Thyroid gland (tissue), 4 donors: ENCODE measurements at places on chromosomes 5 and 9. TPM values are rescaled to one million over a fixed set of nuclear protein-coding genes. Genes with fewer than 3 reads are reported as not detected.
A peak's percentile ranks its signal among the peaks of the same experiment; 100 is the strongest.

The ZNF462 gene
- total RNA-seq = 33.3 TPM

The ZMAT2 gene
- total RNA-seq = 35.3 TPM

The PCDHA3 gene
- 1.5 TPM for total RNA-seq

- no peaks in the 10 kb centered on the region for H3K27me3 ChIP-seq
- H3K4me1 ChIP-seq = no peaks in the 10 kb centered on the region
- no peaks in the 10 kb centered on the region for H3K36me3 ChIP-seq
- no peak overlapping the region for H3K27ac ChIP-seq
Observed at GRCh38 chr5:99061711-99062110, 132.9 kb upstream of the CHD1 start.

GRCh38 chr9:120351106-120351505, 228.9 kb downstream of the CDK5RAP2 start:
- DNase-seq = no peak
- H3K4me1 ChIP-seq = no peaks in the 10 kb centered on the region
- no peaks in the 10 kb centered on the region for H3K36me3 ChIP-seq
- H3K27ac ChIP-seq = no peak overlapping the region
- no peak overlapping the region for H3K4me3 ChIP-seq

GRCh38 chr5:119814655-119815054, 185.3 kb downstream of the FAM170A start:
- no peak overlapping the region for H3K27ac ChIP-seq
- DNase-seq = no peak
- no peak overlapping the region for H3K4me3 ChIP-seq
- H3K36me3 ChIP-seq = no peaks in the 10 kb centered on the region

DNA sequence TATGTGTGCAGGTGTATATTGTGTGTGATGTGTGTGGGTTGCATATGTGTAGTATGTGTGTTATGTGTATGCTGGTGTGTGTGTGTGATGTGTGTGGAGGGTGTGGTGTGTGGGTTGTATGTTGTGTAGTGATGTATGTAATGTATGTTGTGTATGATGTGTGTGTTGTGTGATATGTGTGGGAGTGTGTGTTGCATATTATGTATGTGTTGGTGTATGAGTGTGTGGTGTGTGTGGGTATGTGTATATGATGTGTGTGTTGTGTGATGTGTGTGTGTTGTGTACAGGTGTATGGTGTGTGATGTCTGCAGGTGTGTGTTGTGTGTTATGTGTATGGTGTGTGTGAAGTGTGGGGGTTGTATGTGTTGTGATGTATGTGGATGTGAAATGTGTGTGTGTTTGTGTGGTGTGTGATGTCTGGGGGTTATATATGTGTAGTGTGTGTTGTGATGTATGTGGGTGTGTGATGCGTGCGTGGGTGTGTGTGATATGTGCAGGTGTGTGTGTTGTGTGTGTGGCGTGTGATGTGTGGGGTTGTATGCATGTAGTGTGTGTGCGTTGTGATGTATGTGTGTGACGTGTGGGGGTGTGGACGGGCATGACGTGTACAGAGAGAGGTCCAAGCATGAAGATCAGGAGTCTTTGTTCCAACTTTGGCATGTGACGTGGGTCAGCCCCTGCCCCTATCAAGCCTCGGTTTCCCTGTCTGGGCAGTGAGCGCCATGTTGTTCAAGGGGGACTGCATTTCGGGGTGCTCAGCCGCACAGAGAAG, 8.5 kb upstream of the CRB2 start:
- H3K27ac ChIP-seq = no peak overlapping the region
- no peak for DNase-seq
- no peak overlapping the region for H3K4me3 ChIP-seq
- H3K4me1 ChIP-seq = peaks cover 16% of the 10 kb centered on the region

DNA sequence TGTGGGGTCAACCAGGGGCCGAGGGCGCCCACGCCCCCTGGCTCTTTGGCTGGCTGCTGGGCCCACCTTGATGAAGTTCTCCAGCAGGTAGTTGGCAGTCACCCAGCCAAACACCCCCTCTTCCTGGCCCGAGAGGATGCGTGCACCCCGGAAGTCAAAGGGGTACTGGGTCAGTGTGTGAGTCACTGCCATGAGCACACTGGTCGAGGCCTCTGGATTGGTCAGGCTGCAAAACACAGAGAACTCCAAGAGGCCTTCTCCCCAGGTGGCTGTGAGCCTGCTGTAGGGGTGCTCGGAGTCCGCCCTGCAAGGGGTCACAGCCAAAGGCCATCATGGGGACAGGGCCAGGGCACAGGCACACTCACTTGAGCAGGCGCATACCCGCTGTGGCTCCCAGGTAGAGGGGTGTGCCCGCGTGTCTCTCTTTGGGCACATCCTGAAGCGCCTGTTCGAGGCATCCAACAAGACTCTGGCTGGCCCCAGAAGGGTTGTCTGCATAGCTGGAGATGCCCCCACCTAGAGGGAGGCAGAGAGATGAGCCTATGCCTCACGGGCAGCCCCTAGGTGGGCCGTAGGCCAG, 2.6 kb downstream of the ENTPD2 start:
- no peaks in the 10 kb centered on the region for H3K36me3 ChIP-seq
- H3K27me3 ChIP-seq = peaks cover 20% of the 10 kb centered on the region
- no peak overlapping the region for H3K27ac ChIP-seq
- peaks cover 36% of the 10 kb centered on the region for H3K4me1 ChIP-seq
- no peak overlapping the region for H3K4me3 ChIP-seq

DNA sequence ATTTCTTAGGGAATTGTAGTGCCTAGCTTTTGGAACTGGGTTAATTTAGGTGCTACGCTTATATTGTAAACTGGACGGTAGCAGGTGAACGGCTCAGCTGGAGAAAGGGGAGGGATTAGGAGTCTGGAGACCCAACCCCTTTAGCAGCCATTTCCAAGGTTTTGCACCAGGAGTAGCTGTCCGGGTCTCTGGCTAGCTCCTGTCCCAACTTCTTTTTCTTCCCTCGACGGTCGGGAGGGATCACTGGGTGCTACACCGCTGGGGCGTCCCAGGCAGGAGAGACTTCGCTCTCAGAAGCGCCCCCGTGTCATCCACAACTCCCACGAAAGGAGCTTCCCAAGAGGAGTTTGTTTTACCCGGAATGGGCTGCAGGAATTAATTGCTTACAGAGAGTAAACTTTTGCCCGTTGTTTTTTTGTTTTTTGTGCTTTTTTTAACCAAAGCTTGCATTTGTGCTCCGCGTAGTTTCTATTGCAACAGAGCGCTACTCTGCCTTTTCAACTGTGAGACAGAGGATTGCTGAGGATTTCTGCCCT, 1640.9 kb upstream of the C9orf72 start:
- H3K27ac ChIP-seq = peak overlapping the region; percentile 23
- peak overlapping the region; percentile 69 for H3K4me3 ChIP-seq
- DNase-seq = peak; percentile 65
- no peaks in the 10 kb centered on the region for H3K36me3 ChIP-seq
- no peaks in the 10 kb centered on the region for H3K27me3 ChIP-seq
- H3K4me1 ChIP-seq = no peaks in the 10 kb centered on the region

- DNase-seq = no peak
- H3K4me3 ChIP-seq = no peak overlapping the region
Observed at GRCh38 chr5:131769336-131769735, 27.5 kb downstream of the FNIP1 start.

GRCh38 chr5:135025730-135026644, 8.0 kb downstream of the PITX1 start:
- H3K4me3 ChIP-seq = no peak overlapping the region
- peaks cover 40% of the 10 kb centered on the region for H3K27me3 ChIP-seq
- no peak overlapping the region for H3K27ac ChIP-seq
- H3K36me3 ChIP-seq = no peaks in the 10 kb centered on the region

DNA sequence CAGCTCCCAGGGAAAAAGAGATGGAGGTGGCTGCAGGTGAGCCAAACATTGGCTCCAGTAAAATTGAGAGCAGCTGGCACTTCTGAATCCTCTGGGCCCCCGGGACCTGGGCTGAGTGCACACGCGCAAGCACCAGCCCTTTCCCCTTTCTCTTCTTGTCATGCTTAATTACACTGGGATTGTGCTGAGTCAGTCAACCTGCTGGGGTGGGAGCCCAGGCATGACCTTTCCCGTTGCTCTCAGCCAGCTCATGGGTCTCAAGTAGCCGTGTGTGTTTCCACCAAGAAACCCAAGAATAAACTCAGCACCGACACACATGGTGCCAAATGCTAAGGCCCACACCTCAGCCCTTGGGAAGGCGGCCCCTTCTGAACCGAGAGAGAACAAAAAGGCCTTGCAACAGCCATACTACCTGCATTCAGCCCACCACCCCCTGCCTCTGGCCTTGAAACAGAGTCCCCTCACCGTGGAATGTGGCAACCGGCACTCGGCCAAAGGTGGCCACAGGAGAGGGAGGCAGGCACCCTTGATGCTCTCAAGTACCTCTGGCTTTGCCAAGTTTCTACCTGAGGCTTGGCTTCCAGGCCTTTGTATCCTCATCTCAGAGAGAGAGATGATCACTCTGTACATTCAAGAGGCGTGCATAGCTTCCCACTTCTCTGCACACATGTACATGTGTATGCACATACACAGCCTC, 28.1 kb downstream of the SLIT3 start:
- H3K4me1 ChIP-seq = peaks cover 35% of the 10 kb centered on the region
- no peaks in the 10 kb centered on the region for H3K27me3 ChIP-seq
- no peak overlapping the region for H3K4me3 ChIP-seq
- no peaks in the 10 kb centered on the region for H3K36me3 ChIP-seq
- peak overlapping the region; percentile 86 for H3K27ac ChIP-seq
